ENCODE measurements at places on chromosomes 16 and 17. TPM values are rescaled to one million over a fixed set of nuclear protein-coding genes. Genes with fewer than 3 reads are reported as not detected.

- no peaks in the 10 kb centered on the region for H3K27me3 ChIP-seq
- peaks cover 7% of the 10 kb centered on the region for H3K36me3 ChIP-seq
- no peak overlapping the region for H3K27ac ChIP-seq
- peaks cover 8% of the 10 kb centered on the region for H3K4me1 ChIP-seq
- H3K4me3 ChIP-seq: no peak overlapping the region
These were observed 18.6 kb downstream of the GRIN2C start for GRCh38 chr17:74840989-74841666.

The FBXO39 gene
- total RNA-seq: 1.7 TPM

- no peak for DNase-seq
- no peaks in the 10 kb centered on the region for H3K27me3 ChIP-seq
- peaks cover 56% of the 10 kb centered on the region for H3K36me3 ChIP-seq
- no peak overlapping the region for H3K4me3 ChIP-seq
- H3K4me1 ChIP-seq: no peaks in the 10 kb centered on the region
- H3K27ac ChIP-seq: no peak overlapping the region
These were observed 18.7 kb downstream of the DUS2 start for GRCh38 chr16:68041783-68042182.

DNA sequence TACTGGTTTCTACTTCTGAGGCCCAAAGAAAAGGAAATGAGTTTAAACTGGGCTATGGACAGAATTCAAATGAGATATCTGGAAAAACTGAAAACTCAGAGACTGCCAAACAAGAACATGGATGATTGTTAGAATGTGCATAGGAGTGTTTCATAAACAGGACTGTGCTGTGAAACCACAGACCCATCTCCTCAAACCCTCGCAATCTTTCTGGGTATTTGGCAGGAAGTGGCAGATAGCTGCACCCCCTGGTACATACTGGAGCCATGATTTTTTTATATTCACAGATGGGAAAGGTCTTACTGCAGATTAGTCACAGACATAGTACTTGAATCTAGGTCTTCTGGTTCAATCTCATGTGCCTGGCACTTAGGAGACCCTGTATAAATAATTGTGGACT lies 145.0 kb downstream of the CCDC182 start:
- H3K27me3 ChIP-seq: no peaks in the 10 kb centered on the region
- H3K4me3 ChIP-seq: no peak overlapping the region
- peaks cover 23% of the 10 kb centered on the region for H3K36me3 ChIP-seq

The OMG gene
- 0.16 TPM for total RNA-seq
